ENCODE measurements at places on chromosomes 5 and 9. TPM values are rescaled to one million over a fixed set of nuclear protein-coding genes. Genes with fewer than 3 reads are reported as not detected.
A peak's percentile ranks its signal among the peaks of the same experiment; 100 is the strongest.

GRCh38 chr9:23820451-23821374, 5.3 kb downstream of the ELAVL2 start:
- DNase-seq, result no peak

- DNase-seq, result no peak
These were observed 101.2 kb downstream of the HMHB1 start for GRCh38 chr5:143913008-143913752.

DNA sequence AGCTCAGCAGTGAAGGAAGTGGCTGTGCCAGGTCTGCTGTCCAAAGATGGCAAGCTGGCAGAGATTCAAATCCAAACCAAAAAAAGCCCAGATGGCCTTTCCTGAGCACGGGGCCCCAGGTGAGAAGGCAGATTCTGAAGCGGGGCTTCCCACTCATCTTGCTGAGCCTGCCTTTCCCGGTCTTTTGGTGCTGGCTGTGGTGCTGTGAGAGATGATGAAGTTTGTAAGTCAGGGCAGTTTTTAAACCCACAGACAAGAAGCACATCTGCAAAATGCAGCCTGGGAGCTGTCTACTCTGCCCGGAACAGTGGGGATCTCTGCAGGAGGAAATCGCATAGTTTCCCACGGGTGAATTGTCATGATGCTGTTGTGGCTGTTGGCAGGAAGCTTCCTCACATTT, 85.0 kb upstream of the IRX4 start:
- no peak for DNase-seq

DNA sequence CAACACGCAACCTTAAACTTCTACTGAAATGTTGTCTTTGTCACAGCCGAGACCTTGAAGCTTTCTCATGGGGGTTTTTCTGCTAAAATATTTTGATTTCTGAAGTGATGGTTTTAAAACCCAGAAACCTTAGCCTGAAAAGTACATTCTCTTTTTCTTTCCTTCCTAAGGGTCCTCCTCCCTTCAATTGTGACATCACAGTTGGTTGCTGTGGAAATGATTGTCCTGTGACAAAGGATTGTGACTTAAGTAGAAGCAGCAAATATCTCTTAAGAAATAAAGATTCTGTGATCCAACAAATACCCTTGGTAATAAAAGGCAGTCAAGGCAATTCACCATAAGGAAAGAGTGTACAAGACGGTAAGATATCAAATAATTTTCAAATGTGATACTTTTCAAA, 125.2 kb downstream of the SEMA6A start:
- no peak for DNase-seq

GRCh38 chr9:135281151-135281550, 193.7 kb downstream of the OLFM1 start:
- DNase-seq, result no peak

DNA sequence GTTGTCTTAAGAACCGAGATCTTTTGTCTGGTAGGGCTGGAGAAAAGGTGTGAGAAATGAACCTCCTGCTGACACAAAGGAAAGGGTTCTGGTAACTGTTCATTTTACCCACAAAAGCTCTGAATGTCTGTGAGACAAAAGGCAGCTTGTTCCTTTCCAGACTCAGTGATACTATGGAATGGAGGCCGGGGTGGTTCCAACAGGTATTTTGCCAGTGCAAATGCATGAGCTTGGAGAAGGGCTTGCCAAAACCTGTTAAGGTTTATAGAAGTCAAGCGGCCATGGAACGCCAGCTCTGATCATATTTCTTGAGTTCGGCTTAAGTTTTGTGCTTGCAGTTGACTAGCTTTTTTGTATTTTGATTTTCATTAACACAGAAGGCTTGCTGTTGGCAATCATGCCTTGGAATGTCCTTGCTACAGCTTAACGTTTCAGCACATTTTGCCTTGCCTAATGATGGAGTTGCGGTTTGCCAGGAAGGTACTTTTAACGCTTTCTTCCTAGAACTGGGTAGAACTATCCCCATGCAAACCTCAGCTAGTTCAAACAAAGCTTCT, 328.6 kb downstream of the PIK3R1 start:
- no peak for DNase-seq

DNA sequence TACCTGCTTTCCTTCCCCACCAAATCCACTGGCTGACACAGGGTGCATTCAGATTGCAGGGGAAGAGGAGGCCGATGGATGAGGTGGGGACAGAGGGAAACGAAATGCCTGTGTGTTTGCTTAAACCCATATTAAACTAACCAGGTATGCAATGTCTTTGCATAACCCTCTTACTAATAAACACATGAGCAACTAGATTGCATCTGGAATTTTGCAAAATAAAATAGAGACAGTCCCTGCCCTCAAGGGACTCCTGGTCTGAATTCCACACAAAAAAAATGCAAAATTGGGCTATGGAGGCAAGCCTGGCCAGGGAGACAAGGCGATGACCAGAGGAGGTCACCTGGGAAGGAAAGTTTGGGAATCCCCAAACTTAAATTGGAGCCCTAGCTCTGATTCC, 202.9 kb downstream of the ACTL7B start:
- no peak for DNase-seq

- DNase-seq, result no peak
These were observed 119.2 kb downstream of the ARRDC3 start for GRCh38 chr5:91263898-91264297.

DNA sequence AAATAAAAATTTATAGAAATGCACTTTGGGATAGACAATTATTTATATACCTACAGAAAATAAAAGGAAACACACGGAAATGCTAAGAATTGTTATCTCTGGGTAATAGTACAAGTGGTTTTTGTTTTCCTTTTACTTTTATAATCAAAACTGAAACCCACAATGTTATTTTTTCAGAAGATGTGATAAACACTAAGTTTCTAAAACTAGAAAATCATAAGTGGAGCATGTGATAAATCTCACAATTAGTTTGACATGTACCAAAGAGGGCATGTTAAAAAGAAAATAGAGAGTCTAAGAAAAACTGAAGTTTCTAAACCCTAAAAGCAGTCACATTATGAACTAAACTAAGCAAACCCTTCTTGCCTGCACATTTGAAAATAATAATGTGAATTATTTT, 61.1 kb downstream of the OXCT1 start:
- DNase-seq, result no peak

Gene TAF11L10
- not detected for total RNA-seq

Gene ACTBL2
- not detected for total RNA-seq

- DNase-seq, result no peak
These were observed 71.3 kb upstream of the VCAN start for GRCh38 chr5:83400241-83400640.

Gene PKD2L2
- total RNA-seq, result not detected

- DNase-seq, result peak; percentile 33
These were observed 38.7 kb downstream of the SLC28A3 start for GRCh38 chr9:84301851-84302250.

Gene MAMDC4
- total RNA-seq, result 0.64 TPM

Gene CCL27
- total RNA-seq, result not detected

GRCh38 chr9:136978865-136979544, 1.7 kb downstream of the PTGDS start:
- no peak for DNase-seq

Gene DPYSL3
- total RNA-seq, result 20.2 TPM

GRCh38 chr5:54443270-54443669, 12.2 kb upstream of the HSPB3 start:
- peak; percentile 37 for DNase-seq

- no peak for DNase-seq
These were observed 73.5 kb downstream of the TRIM36 start for GRCh38 chr5:115096034-115096769.

DNA sequence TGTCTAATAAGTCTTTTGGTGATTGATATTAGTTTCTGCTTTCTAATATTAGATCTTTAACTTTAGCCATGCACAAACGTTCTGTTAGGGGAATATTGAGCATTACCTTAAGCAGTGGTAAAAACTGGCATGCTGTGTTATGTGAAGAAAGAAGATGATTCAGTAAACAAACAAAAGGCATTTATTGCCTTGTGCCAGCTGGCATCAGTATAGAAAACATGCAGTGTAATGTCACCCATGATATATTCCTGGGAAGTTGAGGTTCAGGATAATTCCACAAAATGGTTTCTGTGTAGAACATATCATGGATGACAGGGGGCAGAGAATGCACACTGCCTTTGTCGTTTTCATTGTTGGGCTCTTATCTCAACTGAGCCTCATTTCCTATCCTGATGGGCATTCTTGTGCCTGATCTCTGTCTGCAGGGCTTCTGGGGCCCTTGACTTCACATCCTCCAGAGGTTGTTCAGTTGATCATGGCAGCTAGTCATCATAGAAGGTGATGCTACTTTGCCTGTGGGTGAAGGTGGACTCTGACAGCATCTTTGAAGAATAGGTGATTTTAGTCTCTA, 24.2 kb downstream of the LRRTM2 start:
- DNase-seq, result no peak

GRCh38 chr5:17426104-17426749, 71.8 kb upstream of the TAF11L2 start:
- DNase-seq, result no peak

DNA sequence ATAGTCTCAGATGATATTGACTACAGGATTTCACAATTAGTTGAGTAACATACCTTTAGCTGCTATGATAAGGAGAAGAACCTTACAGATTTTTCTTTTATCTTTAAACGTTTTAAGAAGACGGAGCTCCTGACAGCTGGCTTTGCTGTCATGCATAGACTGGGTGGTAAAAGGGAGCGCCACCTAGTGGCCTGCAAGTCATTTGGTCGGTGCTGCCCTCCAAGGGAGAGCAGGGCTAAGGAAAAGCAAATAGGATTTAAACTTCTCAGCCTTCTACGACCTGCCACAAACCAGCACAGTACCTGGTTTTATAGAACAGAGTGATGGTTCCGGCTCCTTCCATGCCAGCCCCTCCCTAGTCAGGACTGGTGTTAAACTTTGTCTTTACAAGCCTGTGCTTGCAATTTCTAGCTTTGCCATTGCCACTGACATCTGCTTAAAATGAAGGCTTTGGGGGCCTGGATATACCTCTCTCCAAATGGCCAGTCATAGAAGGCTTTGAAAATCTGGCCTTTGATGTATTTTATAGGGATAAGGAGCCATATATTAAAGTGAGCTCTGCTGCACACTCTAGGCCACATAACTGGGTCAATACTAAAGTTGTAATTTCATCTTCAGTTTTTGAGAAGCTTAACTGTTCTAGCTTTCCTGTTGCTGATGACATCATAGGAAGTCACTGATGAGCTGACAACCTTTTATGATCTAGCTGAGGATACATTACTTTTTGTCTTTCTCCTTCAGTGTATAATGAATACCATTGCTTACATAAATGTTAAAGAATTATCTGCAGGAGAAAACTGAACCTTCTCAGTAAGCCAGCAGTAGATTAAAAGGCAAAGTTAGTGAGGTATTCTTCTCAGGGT, 31.1 kb upstream of the ADAMTSL1 start:
- DNase-seq, result peak; percentile 88

DNA sequence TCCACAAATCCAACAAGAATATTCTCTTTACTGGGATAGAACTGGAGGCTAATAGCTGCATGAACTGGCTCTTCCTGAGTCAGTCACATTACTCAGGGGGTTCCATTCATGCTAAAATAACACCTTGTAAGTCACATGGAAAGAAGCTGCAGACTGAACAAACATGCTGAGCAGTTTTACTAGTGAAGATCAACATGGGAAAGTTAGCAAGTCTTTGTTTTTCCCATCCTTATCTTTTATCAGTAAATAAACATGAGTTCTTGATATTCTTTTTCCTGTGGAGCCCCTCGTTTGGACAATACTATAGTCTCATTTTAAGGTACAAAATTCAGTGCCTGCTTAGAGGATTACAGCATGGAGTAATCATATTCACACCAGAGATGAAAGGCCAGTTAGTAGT, 43.7 kb upstream of the TEK start:
- DNase-seq, result no peak

DNA sequence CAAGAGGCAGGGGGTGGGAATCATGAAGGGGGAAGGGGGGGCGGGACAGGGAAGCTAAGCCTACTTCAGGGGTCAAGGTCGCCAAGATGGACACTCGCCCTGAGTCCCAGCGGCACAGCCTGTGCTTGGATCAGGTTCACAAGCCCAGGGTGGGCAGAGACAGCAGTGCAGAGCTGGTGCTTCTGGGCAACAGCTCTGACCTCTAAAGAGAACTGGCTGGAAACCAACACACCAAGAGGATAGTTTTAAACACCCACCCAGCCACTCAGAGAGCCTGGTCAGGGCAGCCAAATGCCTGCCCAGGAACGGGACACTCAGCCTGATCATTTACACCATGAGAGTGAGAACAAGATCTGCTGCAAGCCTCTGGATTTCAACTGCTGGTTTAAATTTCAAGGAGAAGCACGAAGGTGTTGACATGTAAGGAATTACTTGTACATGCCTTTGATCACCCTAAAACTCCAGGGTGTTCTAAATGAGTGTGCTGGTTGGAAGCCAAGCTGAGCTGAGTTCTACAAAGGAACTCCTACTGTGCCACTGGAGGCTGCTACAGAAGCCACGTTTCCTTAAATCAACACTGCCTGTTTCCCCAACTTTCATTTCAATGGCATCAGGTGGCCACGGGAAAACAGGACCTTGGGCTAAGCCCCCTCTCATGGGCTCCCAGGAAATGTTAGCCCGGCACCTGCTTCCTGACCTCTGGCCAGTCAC, 91.5 kb downstream of the TTLL11 start:
- no peak for DNase-seq

Gene CD14
- 10.7 TPM for total RNA-seq

- no peak for DNase-seq
These were observed 4.6 kb upstream of the ZNF608 start for GRCh38 chr5:124751031-124751430.

DNA sequence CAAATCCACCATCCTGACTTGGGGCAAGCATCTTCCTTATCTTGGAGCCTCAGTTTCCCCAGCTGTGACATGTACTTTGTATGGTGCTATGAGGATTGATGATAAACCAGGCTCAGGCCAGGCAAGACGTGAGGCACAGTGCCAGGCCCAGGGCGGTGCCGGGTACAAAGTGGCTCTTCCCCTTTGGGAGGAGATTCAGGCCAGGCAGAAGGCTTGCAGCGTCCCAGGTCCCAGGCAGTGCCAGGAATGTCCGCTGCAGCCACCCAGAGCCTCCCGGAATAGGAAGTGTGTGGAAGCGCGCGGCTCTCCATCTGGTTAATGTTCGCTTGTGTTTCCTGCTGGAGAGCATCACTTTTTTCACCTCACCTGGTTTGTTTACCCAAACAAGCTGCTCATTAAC, 12.6 kb upstream of the DENND1A start:
- no peak for DNase-seq

- no peak for DNase-seq
These were observed 29.3 kb upstream of the RFK start for GRCh38 chr9:76423216-76424177.

Gene FOXD4L5
- under 0.01 TPM for total RNA-seq

Measured in dermis microvascular lymphatic vessel endothelial cell (primary cell).